Thoracic aorta (tissue), 2 donors: ENCODE measurements at places on chromosomes 3 and 15. TPM values are rescaled to one million over a fixed set of nuclear protein-coding genes. Genes with fewer than 3 reads are reported as not detected.

The NEK10 gene
- total RNA-seq, result 21.4 TPM

The IGSF11 gene
- total RNA-seq, result not detected

The OR5H1 gene
- not detected for total RNA-seq

The DPPA2 gene
- not detected for total RNA-seq

The ESYT3 gene
- 1.9 TPM for total RNA-seq

The DAZL gene
- not detected for total RNA-seq

The PEX5L gene
- total RNA-seq, result not detected

The CLDN1 gene
- 2.0 TPM for total RNA-seq

The MORC1 gene
- not detected for total RNA-seq

The CDCP1 gene
- total RNA-seq, result 7.3 TPM

The UQCRC1 gene
- 234 TPM for total RNA-seq

The HSPBAP1 gene
- 8.2 TPM for total RNA-seq

The EPHA6 gene
- 3.2 TPM for total RNA-seq

The CD86 gene
- total RNA-seq, result 6.0 TPM

- no peaks in the 10 kb centered on the region for H3K36me3 ChIP-seq
- peak overlapping the region; percentile 76 for H3K4me3 ChIP-seq
- DNase-seq, result peak; percentile 19
- H3K27ac ChIP-seq, result peak overlapping the region; percentile 75
Observed at GRCh38 chr15:58988006-58988785, 733 bp downstream of the RNF111 start.

DNA sequence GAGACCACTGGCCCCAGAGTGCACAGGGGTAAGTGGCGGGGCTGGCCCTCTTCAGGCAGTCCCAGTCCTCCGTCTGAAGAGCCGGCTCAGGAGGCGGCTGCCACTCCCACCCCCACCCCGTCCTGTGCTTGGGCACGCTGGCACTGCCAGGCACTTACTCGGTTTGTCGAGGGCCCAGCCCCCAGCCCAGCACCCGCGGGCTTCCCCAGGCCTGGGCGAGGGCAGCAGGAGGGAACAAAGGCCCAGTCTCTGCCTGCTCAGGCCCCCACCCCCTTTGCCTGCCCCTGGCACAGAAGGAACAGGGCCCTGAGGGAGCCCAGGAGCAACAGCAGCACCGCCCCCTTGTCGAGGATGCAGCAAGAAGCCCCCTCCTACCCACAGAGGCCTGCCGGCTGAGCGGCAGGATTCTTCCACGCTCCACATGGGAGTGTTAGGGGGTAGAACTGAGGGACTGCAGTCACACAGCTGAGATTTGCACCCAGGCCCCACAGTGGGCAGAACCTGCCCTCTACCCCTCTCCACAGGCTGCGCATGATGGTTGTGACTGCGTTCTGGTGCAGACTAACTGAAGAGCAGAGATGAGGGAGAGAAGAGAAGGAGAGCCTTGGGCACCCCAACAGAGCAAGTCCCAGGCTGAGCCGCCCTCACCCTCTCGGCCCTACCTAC, 8.9 kb downstream of the DUSP7 start:
- H3K4me1 ChIP-seq, result peaks cover 33% of the 10 kb centered on the region
- H3K27me3 ChIP-seq, result no peaks in the 10 kb centered on the region
- peak overlapping the region; percentile 17 for H3K4me3 ChIP-seq
- DNase-seq, result no peak

GRCh38 chr3:82054849-82055248, 293.4 kb upstream of the GBE1 start:
- H3K27ac ChIP-seq, result no peak overlapping the region
- H3K4me3 ChIP-seq, result no peak overlapping the region
- no peaks in the 10 kb centered on the region for H3K27me3 ChIP-seq
- no peak for DNase-seq

- H3K27me3 ChIP-seq, result no peaks in the 10 kb centered on the region
- H3K4me1 ChIP-seq, result peaks cover 18% of the 10 kb centered on the region
- H3K27ac ChIP-seq, result no peak overlapping the region
Observed at GRCh38 chr15:60871731-60872130, 357.4 kb downstream of the RORA start.

DNA sequence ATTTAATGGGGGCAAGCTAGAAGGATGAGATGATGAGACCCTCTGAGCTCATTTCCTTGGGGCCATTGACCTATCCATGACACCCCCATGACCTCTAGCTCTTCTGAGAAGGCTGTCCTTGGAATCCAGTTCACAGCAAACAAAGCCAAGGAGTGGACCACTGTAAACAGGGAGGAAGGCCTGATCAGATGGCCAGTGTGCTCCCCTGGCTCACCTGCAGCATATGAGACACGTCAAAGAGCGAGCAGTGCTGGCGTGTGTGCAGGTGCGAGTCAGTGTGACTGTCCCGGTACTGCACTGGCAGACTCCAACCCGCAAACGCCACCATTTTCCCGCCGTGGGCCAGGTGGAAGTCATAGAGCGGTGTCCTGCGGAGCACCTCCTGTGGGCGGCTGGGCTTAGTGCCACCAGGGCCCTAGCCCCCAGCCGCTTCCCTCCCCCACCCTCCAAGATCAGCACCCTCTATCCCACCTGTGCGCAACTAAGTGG, 339 bp downstream of the AMT start:
- no peaks in the 10 kb centered on the region for H3K27me3 ChIP-seq
- H3K4me3 ChIP-seq, result peak overlapping the region; percentile 63
- H3K4me1 ChIP-seq, result peaks cover 2% of the 10 kb centered on the region
- H3K27ac ChIP-seq, result peak overlapping the region; percentile 59
- H3K36me3 ChIP-seq, result peaks cover 13% of the 10 kb centered on the region

DNA sequence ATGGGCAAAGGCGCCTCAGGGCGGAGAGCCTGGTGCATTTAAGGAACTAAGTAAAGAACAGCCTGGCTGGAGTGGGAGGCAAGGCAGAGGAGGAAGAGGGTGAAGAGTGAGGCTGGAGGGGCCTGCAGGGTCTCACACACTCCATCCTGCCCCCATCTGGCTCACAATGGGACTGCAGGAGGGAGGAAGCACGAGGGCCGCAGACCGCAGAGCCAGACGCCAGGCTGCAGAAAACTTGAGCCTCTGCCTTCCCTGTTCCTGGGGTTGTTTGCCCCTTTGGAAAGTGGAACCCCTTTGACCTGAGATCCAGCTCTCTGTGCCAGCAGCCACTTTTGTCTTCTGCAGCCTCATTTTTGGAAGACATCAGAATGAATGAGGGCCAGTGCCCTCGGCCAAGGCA, 138.0 kb downstream of the SRGAP3 start:
- no peak overlapping the region for H3K4me3 ChIP-seq
- no peak for DNase-seq
- no peak overlapping the region for H3K27ac ChIP-seq
- peaks cover 24% of the 10 kb centered on the region for H3K4me1 ChIP-seq
- H3K27me3 ChIP-seq, result no peaks in the 10 kb centered on the region
- no peaks in the 10 kb centered on the region for H3K36me3 ChIP-seq

DNA sequence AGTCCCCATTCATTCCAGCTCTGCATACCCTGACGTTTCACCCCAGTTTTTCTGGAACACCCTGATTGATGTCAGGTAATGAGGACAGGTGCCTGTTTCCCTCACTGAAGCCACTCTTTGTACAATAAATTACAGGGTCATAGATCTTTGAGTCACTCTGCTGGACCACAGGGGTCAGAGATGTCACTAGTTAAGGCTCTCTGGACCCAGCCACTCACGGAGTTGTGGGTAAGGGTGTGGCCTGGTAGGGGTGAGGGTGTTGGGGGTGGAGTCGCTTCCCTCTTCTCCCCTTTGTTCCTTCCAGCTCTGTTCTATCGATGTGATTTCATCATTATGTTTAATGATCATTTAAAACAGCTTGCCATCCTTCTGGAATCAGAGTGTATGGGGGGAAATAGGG, 512 bp downstream of the IQCF5 start:
- no peak overlapping the region for H3K27ac ChIP-seq
- H3K36me3 ChIP-seq, result no peaks in the 10 kb centered on the region
- no peak for DNase-seq
- H3K4me1 ChIP-seq, result no peaks in the 10 kb centered on the region
- no peaks in the 10 kb centered on the region for H3K27me3 ChIP-seq

- no peak overlapping the region for H3K27ac ChIP-seq
- no peaks in the 10 kb centered on the region for H3K36me3 ChIP-seq
- no peak for DNase-seq
- no peaks in the 10 kb centered on the region for H3K4me1 ChIP-seq
- H3K27me3 ChIP-seq, result no peaks in the 10 kb centered on the region
- no peak overlapping the region for H3K4me3 ChIP-seq
Observed at GRCh38 chr15:77715051-77715450, 82.3 kb upstream of the LINGO1 start.

GRCh38 chr3:37295925-37296324, 121.5 kb upstream of the LRRFIP2 start:
- H3K4me3 ChIP-seq, result no peak overlapping the region
- peaks cover 9% of the 10 kb centered on the region for H3K36me3 ChIP-seq
- no peak overlapping the region for H3K27ac ChIP-seq
- H3K27me3 ChIP-seq, result no peaks in the 10 kb centered on the region

DNA sequence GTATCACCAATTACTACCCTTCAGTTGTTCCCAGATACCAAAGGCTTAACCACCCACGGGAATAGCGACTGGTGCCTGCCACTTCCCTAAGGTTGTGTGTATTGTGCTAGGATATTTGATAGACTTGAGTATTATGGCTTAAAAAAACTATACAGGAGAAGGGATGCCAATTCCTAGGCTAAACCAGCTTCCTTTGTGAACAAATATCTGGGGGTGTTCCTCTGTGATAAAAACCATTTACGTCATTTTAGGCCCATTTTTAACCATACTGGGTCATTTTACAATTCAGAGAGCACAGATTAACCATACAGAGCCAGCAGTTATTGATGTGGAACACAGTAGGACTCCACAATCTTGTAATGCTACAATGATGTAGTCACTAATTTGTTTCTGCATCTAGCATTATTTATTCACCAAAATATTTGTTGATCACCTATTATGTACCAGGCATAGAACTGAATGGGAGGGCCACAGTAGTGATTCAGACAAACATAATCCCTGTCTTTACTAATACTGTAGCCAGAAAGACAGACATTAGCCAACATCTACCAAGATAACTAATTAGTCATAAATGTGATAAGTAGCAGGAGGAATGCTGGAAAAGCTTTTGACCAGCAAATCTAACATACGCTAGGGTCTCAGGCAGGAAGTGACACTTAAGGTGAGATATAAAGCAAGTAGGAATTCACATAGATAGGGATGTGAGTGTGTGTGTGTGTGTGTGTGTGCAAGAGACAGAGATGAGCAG, 184.8 kb downstream of the MECOM start:
- H3K4me3 ChIP-seq, result no peak overlapping the region
- peak overlapping the region; percentile 60 for H3K27ac ChIP-seq
- no peaks in the 10 kb centered on the region for H3K36me3 ChIP-seq
- H3K4me1 ChIP-seq, result peaks cover 58% of the 10 kb centered on the region
- H3K27me3 ChIP-seq, result no peaks in the 10 kb centered on the region

GRCh38 chr3:113070681-113071113, 79.9 kb downstream of the GTPBP8 start:
- no peak for DNase-seq
- no peaks in the 10 kb centered on the region for H3K4me1 ChIP-seq
- H3K27ac ChIP-seq, result no peak overlapping the region
- H3K27me3 ChIP-seq, result no peaks in the 10 kb centered on the region

DNA sequence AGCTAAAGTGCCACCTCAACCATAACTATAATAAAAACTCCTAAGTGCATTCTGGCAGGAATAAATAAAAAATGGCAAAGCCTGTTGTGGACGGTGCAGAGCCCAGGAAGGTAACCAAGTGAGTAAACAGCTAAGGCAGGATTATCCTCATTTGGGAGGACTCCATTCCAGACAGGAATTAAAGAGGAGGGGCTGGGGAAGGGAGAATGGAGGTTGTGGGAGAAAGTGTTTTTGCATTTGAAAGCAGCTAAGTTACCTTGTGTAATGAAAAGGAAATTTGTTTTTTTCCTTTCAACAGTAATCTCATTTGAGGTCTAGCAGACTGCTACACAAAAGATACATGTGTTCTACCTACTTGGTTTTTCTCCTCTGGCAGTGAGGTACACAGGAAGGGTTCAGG, 248.5 kb downstream of the TIGIT start:
- H3K27me3 ChIP-seq, result no peaks in the 10 kb centered on the region
- DNase-seq, result no peak
- H3K27ac ChIP-seq, result no peak overlapping the region

DNA sequence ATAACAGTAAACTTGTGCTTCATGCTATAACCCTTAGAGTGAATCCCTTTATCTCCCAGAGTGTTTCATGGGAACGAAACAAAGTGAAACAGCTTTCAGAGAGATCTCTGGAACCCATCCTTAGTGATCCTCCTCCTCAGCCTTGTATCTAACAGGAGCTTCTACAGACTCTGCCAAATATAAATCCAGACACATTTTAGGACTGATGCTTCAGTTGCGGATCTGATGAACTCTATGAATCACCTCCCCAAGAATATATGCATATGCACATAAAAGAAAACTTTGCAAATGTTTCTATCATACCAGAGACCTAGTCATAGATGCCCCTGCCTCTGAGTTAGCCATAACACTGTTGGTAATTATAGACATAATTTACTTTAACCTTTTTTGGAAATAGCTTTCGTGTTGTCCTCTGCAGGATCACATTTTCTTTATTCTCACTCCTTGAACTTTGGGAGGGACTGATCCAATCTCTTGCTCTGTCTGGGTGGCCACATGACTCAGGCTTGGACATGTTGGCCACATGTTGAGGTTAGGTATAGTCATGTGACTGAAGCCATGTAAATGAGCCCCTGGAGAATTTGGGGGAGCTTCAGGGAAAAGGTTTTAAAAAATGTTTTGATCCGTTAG, 306.4 kb upstream of the CNTN3 start:
- no peak for DNase-seq
- H3K4me1 ChIP-seq, result no peaks in the 10 kb centered on the region
- H3K4me3 ChIP-seq, result no peak overlapping the region
- H3K36me3 ChIP-seq, result no peaks in the 10 kb centered on the region
- H3K27ac ChIP-seq, result no peak overlapping the region
- H3K27me3 ChIP-seq, result no peaks in the 10 kb centered on the region

DNA sequence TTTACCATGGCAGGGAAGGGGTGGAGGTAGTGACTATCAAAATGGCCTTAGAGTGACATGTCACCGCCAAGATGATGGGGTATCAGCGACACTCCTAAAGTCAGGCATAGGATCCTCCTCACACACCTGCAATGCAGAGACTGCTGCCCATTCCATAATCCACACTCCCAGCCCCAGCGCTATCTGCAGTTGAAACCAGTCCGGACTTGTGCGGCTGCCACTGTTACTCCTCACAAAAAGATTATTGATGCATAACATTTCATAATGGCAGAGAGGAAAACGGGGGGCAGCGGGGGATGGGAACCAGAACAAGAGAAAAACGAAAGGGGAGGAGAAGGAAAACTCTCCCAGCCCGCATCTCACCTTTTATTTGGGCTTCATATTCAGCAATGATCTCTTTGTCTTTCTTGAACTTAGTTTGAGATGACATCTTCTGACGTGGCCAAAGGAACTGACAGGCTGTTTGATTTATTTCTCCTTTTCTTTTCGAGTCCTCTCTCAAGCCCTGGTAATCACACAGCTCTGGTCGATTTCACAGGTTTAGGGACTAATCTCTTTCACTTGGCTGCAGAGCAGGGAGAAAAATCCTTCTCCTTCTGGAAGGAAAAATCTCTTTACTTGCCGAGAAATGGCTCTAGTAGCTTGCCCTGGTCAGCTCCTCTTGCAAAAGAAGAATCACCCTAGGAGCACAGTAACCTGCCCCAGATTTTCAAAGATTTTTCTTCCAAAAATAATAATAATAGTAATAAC, 749 bp downstream of the SRGAP3 start:
- no peak for DNase-seq
- H3K36me3 ChIP-seq, result no peaks in the 10 kb centered on the region
- no peak overlapping the region for H3K27ac ChIP-seq
- no peaks in the 10 kb centered on the region for H3K27me3 ChIP-seq

- no peaks in the 10 kb centered on the region for H3K36me3 ChIP-seq
- no peaks in the 10 kb centered on the region for H3K4me1 ChIP-seq
- no peak overlapping the region for H3K4me3 ChIP-seq
- DNase-seq, result no peak
Observed at GRCh38 chr3:117586161-117586560, 876.6 kb downstream of the TUSC7 start.

- no peaks in the 10 kb centered on the region for H3K27me3 ChIP-seq
- no peak overlapping the region for H3K4me3 ChIP-seq
- H3K27ac ChIP-seq, result no peak overlapping the region
Observed at GRCh38 chr15:66982816-66983215, 82.6 kb upstream of the SMAD3 start.
